HCT116 (cell line): ENCODE measurements at places on chromosomes 4 and X. TPM values are rescaled to one million over a fixed set of nuclear protein-coding genes. Genes with fewer than 3 reads are reported as not detected.

Gene MAGEA8
- total RNA-seq: not detected

Gene UBQLN2
- total RNA-seq: 20.9 TPM

Gene CFI
- total RNA-seq: 0.84 TPM

Gene SLC49A3
- 5.5 TPM for total RNA-seq
